ENCODE measurements at places on chromosomes 4 and X. TPM values are rescaled to one million over a fixed set of nuclear protein-coding genes. Genes with fewer than 3 reads are reported as not detected.

GRCh38 chr4:73053076-73053475 lies 16.4 kb downstream of the COX18 start:
- DNase-seq: no peak

DNA sequence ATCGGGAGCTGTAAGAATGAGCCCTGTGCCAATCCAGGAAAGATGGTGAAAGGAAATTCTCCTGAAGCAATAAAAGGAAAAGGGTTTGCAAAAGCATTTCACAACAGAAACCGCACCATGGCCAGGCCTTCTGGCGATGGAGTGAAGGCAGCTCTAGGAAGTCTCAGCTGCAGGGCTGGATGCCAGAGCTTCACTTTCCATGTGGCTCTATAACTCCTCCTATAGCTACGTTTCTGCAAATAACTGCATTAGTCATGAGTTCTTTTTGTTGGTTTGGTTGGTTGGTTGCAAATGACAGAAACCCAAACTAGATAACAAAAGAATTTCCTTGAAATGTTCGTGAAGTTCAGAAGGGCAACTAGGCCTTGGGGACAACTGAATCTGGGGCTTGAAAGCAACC lies 84.6 kb downstream of the RELL1 start:
- peak; percentile 44 for DNase-seq

The PRSS12 gene
- total RNA-seq: 24.2 TPM

The DAPP1 gene
- total RNA-seq: 31.3 TPM

The DUSP9 gene
- total RNA-seq: 0.77 TPM

DNA sequence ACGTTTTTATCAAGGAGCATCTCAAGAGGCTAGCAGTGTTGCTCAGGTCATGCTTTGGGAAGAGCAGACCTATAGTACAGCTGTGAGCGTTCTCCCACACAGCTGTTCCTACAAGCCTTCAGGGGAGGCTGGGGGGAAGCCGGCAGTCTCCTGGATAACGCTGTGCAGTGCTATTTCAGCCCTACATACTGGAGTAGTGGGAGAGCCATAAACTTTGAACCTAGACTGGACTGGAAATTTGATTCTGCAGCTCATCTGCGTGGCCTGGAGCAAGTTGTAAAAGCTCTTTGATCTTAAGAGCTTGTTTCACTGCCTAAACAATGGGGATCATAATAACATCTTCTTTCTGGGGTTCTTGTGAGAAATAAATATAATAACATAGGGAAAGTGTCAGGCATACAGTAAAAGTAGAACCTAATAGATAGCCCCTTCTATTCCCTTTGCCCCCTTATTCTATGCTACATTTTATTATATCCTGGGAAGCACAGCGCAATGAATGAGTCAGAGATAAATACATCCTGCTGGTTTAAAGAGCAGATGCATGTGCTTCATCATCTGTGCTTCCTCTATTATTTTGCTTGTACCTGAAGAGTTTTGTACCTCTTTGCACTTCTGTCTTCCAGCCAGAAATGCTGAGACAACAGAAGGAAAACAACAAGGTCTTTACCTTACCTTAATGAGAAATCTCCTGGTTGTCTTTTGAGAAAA lies 14.7 kb upstream of the AMBN start:
- peak; percentile 30 for DNase-seq

- peak; percentile 45 for DNase-seq
Observed at GRCh38 chrX:150887906-150888465, 10.5 kb downstream of the CD99L2 start.

GRCh38 chrX:3678328-3678727 lies 35.1 kb downstream of the PRKX start:
- peak; percentile 4 for DNase-seq

DNA sequence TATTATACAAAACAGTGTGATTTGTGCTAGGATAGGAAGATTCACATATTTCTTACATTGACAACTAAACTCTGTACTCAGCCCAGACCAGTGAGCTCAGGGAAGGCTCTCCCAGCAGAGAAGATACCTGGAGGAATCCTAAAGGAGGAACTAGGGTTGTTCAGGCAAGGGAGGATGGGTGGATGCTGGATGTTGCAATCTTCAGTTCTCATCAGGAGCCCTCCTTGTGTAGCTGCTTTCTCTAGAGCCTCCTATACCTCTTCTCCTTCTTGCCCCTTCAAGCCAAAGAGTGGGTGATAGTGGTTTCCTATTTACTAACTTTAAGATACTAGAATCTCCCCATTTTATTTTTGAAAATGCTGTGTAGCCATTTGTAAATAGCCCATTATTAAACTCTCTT lies 117.3 kb downstream of the NKX6-1 start:
- DNase-seq: no peak

GRCh38 chrX:53163436-53163835 lies 61.6 kb downstream of the KDM5C start:
- DNase-seq: no peak

The CLIC2 gene
- total RNA-seq: 0.13 TPM

- no peak for DNase-seq
Observed at GRCh38 chr4:6193399-6193798, 7.0 kb downstream of the JAKMIP1 start.

DNA sequence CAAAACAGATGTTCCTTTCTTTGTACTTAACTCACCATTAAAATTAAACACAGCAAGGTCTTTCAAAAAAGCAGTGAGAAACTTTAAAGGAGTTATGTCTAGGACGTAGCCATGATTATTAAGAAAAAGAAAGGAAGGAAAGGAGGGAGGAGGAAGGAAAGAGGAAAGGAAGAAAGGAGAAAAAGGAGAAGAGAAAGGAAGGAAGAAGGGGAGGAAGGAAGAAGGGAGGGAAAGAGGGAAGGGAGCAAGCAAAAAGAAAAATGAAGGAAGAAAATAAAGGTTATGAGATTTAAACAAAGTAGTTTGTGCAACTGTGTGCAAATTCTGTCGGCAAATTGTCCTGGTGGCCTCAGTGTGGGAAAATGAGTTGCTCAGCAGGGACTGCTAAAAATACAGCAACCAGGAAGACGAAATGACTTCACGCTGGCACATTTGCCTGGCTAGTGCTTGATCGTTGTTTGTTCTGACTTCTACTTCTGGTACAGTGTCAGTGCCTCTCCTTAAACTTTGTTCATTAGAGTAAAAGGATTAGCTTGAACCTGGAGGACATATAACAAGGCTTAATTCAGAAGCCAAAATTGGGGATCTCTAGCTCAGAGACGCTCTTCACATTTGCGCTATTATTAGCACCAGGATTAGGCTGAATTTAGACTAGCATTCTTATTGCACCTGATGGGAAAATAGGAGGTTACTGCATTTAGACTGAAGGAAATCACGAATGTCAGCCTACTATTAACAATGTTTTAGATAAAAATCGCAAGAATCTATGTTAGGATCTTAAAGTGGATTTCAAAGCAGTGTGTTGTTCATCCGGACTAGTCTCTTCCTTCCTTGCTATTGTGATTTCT lies 81.2 kb downstream of the DCK start:
- no peak for DNase-seq

GRCh38 chr4:168825975-168826374 lies 184.1 kb downstream of the CBR4 start:
- no peak for DNase-seq

- DNase-seq: no peak
Observed at GRCh38 chr4:8869002-8869897, 2.4 kb downstream of the HMX1 start.

The GPM6B gene
- 1.2 TPM for total RNA-seq

DNA sequence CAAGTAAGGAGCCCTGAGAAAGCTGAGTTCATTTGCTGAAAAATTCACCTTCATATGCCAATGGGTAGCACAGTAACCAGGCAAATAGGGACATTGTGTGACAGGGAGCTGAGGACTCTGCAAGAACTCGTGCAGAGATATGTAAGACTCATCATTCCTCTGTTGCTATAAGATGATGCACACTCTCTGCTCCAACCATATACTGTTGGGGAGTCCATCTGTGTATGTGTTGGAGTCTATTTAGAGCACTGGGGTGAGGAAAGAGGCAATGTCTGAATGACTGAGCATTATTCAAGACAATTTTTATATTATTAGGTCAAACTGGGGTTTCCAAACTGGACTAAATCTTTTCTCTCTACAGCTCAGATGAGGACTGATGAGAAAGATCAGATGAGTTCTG lies 100.4 kb downstream of the QRFPR start:
- no peak for DNase-seq

DNA sequence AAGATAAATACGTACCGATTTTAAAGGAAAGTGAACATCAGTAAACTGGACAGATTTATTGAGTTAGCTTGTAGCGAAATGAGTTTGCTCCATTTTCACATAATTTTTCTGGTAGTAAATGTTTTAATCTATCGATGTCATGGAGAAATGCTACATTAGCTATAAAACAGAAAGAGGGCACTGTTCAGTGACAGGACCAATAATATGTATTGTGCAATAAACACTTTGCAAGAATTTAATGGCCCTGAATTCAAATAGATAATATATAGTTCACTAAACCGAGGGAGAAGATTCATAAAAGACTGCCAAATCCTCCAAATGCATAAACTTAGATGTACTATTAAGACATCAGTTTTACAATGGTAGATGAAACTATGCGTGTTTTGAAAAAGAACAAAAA lies 516.3 kb downstream of the ADGRL3 start:
- DNase-seq: no peak

The PNMA3 gene
- total RNA-seq: under 0.01 TPM

DNA sequence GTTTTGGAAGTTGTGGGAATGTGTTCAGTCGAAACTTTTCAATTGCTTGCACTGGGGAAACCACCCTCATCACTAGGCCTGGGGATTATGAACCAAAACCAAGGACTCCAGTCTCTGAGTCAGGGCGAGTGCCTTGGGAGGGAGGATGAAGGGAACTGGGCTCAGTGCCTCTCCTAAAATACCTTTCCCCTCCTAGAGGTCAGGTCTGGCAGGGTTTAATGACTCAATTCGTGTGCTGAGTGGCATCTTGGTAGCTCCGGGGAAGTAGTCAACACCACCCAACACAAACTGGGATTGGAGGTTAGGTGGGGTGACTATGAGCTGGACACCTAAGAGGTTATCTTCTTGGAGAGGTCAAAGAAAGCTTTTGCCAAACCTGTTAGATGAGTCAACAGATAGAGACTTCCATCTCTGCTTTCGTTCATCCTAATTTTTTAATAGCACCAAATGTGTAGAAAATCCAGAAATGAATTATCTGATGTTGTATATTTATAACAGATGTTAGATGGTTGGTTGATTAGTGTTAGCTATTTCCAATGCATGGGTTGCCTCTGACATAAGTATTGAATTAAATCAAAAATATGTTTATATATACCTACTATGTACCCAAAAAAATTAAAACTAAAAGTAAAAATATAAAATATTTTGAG lies 202.8 kb downstream of the SHROOM3 start:
- DNase-seq: peak; percentile 88

The MND1 gene
- 1.3 TPM for total RNA-seq

The TBX22 gene
- not detected for total RNA-seq

The NPY5R gene
- total RNA-seq: not detected

DNA sequence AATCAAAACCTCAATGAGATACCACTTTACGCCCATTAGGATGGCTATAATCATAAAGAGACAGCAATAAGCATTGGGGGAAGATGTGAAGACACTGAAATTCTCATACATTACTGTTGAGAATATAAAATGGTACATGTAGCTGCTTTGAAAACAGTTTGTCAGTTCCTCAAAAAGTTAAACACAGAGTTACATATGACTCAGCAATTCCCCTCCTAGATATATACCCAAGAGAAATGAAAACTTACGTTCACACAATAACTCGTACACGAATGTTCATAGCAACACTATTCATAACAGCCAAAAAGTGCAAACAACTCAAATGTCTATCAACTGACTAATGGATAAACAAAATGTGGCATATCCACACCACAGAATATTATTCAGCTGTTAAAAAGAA lies 36.6 kb downstream of the PHF8 start:
- no peak for DNase-seq

- DNase-seq: peak; percentile 10
Observed at GRCh38 chrX:136115904-136116297, 31.4 kb upstream of the FHL1 start.

DNA sequence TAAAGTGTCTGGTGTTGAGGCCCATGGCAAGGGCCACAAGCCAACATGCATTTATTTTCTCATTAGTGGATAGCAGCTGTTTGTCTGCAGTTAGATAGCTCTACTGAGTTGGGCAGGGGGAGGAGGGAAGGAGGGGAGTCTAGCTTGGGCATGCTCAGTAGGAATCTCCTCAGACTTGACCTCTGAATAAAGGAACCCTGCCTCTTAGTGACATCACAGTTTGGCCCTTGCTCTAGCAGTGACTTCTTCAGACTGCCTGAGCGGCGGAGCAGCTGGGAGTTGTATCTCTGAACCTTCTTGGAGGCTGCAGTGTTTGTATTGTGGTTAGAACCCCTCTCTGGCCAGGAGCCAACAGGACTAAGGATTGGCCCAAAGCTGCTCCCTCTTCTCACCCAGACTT lies 57.4 kb downstream of the BCORL1 start:
- no peak for DNase-seq

The GAGE12E gene
- not detected for total RNA-seq

The SH3TC1 gene
- 32.1 TPM for total RNA-seq
